ENCODE measurements at places on chromosomes 11 and 22.

GRCh38 chr11:129208863-129209262 is 16.7 kb upstream of the ARHGAP32 start:
- DNase-seq = no peak

GRCh38 chr11:120343429-120343828 is 7.2 kb downstream of the ARHGEF12 start:
- peak; percentile 19 for DNase-seq

GRCh38 chr11:64340671-64341335 is 799 bp downstream of the CCDC88B start:
- DNase-seq = peak; percentile 91

DNA sequence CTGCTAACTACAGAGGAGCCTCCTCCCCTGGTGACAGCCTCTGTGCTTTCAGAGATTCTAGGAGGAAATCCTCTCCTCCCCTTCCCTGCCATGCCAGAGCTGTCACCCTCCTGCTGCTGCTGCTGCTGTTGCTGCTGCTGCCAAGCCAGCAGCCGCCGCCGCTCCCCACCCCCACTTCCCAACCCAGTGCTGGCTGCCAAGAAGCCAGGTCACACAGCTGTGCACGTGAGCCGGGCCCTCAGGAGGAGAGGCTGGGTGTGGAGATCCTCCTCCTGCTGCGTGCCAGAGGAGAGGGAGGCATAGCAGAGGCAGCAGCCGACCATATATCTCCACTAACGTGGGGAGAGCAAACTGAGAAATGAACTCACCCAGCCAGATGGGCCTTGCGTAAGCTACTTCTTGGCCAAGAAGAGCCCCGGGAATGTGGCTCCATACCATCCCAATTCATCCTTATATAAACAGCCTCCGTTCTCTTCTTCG is 12.4 kb downstream of the CRY2 start:
- DNase-seq = no peak

DNA sequence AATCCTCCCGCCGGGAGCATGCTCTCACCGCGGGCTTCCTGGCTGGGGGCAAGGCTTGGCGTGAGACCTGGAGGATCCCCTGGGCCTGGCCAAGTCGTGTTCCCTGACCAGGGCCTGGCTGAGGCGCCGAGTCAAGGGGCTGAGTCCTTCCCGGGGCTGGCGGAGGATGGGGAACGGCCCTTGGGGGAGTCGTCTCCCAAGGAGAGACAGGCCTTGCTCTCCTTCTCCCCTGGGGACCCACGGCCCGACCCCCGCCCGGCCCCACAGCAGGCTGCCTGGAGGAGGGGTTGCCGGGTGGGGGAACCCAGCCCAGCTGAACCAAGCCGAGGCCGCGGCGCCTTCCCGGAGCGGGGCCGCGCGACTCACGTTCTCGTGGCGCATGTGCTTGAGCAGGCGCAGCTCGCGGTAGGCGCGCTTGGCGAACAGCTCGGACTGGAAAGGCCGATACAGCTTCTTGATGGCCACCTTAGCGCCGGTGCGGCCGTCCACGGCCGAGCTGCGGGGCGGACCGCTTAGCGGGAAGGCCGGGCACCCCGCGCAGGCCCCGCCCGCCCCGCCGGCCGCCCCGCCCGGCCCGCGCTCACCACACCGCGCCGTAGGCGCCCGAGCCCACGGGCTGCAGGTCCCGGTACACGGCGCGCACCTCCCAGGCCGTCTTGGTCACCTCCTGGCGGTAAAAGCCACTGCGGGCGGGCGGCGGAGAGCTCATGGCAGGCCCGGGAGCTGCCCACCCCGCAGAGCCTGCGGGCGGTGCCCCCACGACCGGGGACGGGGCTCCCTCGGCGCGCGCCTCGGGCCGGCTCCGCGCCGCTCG is 475 bp downstream of the MAPK12 start:
- peak; percentile 64 for DNase-seq

DNA sequence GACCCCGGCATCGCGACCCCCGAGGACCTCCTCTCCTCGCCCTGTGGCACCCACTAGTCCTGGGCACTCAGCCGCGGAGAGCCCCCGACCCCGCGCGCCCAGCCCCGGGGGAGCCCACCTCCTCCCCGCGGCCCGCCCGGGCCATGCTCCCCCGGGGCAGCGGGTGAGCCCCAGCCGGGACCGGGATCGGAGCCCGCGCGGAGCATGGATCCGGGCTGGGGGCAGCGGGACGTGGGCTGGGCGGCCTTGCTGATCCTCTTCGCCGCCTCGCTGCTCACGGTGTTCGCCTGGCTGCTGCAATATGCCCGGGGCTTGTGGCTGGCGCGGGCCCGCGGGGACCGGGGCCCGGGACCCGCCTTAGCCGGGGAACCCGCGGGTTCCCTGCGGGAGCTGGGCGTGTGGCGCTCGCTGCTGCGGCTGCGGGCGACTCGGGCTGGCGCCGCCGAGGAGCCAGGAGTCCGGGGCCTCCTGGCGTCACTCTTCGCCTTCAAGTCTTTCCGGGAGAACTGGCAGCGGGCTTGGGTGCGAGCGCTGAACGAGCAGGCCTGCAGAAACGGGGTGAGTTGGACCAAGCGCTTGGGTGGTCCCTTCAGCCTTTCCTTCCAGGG is 498 bp downstream of the C2CD2L start:
- peak; percentile 36 for DNase-seq

DNA sequence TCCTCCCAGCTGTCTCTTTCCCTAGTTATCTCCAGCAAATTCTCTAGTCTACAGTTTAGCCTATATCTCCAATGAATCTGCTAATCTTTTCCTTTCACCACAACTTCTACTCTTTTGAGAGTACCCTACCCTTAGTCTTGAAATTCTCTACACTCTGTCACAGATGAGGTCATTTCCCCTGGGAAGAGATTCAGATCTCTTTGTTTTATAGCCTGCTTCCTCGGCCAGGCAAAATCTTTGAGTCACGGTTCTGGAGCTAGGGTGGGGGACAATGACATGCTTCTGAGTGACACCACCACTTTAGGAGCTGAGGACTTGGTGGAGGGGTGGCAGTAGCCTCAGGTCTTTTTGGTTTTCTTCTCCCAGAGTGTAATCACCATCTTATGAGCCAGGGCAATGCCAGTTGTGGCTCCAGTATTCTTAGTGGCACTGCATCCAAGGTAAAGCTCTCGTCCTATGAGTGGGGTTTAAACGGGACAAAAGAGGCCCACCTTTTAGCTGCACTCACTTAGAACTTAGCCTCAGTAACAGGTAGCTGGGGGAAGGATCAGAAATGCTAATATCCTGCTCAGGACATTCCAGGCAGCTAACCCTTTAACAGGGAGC is 98.5 kb upstream of the RRM1 start:
- DNase-seq = no peak

- DNase-seq = no peak
These were observed 80.8 kb downstream of the FBLN1 start for GRCh38 chr22:45583504-45583903.

- no peak for DNase-seq
These were observed 527.6 kb downstream of the DLG2 start for GRCh38 chr11:85099522-85099921.

- no peak for DNase-seq
These were observed 62.2 kb downstream of the DKK3 start for GRCh38 chr11:11946180-11946579.

DNA sequence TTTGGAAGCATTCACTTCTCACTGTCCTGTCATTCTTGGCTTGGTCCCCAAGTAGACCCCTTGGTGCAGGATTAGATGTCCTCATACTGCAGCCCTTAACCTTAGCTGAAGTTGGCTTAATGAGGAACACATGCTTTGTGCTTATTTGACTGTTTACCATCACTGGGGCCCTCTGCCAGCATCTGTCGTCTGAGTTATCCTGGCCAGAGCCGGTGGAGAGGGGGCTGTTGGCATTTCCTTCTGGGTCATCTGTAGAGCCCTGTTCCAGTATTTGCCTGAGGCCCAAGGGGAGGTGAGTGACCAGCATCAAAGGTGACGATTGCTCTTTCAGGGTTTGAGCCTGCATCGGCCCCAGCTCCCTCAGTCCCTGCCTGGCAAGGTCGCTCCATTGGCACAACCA is 126.4 kb upstream of the RASSF10 start:
- DNase-seq = no peak

DNA sequence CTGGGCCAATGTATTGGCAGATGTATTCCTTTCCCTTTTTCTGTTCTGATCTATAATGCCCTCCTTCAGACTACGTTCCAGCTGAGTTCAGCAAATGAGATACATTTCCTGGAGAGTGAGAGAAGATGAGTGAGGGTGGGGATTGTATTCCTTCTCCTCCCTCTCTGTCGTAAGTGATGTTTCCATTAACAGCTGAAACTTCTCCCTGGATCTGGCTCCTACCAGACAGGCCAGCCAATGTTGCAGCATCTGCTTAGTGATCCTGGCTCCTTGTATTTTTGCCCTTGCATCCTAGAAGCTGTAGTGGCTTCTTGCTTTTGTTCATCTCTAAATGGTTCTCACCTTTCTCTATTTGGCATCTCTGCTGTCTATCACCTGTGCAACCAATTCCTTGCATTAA is 48.2 kb upstream of the MTMR2 start:
- DNase-seq = no peak

DNA sequence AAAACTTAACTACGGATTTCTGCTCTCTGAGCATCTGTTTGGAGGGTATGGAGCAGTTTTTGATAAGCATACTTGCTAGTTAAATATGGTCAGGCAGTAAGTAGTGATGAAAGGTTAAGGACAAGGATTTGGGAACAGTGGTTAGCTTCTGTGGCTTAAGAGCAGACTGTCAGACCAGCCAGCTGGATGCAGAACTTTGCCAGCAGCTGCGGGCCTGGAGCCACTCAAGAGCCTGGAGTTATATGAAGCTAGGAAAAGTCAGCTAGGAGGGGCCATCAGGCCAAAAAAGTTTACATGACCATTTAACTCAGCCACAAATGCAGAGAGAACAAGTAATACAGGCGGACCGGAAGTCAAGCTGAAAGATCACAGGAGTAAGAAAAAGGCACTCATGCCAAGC is 1817.7 kb downstream of the LRRC4C start:
- DNase-seq = no peak

GRCh38 chr22:19603767-19604166 is 79.6 kb upstream of the CLDN5 start:
- DNase-seq = no peak

DNA sequence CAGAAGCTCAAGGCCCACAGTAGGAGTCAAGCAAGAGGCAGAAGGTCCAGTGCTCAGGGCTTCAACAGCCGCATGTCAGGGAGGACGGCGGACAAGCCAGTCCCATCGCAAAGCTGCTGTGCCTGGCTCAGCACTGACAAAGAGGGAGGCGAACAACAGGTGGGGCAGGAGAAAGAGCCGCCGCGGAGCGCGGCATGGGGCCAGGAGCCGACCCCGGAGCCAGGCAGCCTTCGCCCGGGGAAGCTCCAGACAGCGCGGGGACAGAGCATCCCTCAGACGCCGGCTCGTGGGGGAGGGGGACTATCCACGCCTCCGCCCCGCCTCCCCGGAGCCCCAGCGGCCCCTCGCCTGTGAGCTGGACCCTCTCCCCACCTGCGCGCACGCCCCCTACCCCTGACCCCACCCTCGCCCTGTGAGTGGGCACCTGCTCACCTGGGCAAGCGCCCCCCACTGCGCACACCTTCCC is 369 bp downstream of the DHCR7 start:
- DNase-seq = peak; percentile 68

GRCh38 chr22:48661984-48662383 is 1165.7 kb downstream of the BRD1 start:
- DNase-seq = no peak

DNA sequence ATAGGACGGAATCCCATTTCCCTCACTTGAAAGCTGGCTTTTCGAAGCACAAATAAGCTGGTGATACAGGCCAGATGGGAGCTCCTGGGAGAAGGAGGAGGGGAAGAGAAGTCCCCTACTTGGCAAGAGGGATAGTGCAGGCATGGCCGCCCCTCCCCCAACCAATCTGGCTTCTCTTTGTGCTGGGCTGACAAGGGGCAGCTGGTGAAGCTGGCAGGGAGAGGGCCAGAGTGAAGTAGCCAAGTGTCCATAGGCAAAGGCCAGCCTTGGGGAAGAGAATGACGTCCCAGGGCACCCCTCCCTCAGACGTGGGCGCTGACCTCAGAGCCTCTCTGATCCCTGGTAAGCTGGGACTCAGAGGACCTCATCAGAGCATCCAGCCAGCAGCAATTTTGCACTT is 78.7 kb upstream of the GRAMD1B start:
- DNase-seq = no peak

DNA sequence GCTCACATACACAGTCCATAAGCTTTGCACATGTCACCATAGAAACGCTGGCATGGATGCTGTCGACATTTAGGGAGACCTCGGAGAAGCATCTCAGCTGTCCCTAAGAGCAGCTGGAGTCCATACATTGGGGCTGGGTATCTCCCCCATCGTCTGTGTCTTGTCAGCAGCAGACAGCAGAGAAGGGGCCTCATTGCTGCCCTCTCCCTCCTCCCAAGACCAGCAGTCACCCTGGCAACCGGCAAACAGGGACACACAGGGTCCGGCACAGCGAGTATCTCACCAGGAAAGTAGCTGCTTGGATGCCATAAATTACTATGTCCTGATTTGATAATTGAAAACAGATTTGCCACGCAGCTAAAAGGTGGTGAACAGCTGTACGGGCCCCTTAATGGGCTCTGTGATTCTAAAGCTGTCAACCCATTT is 84.4 kb downstream of the CD44 start:
- no peak for DNase-seq

- no peak for DNase-seq
These were observed 55.1 kb downstream of the SESN3 start for GRCh38 chr11:95175818-95176380.

GRCh38 chr11:47108214-47108613 is 68.5 kb downstream of the ARFGAP2 start:
- DNase-seq = no peak

DNA sequence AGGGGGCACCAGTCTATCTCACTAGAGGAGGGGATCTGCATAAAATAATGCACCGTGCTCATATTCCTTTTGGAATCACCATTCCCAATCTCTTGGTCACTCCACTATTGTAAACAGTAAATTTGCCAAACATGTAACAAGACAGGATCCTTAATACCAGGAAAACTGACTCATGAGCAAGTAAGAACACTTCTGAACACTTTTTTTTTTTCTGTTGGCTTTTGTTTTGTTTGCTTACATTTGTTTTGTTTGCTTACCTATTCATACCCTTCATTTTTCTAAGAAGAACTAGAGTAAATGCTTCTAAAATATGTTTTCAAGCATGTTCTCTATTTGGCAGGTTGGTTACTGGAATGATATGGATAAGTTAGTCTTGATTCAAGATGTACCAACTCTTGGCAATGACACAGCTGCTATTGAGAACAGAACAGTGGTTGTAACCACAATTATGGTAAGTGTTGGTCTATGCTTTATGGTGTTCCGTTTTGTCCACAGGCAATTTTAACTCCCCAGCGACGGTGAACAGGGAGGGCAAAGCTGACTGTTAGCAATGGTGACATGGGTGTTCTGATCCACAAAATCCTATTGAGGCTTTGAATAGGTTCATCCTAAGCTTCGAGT is 111.8 kb downstream of the MSANTD4 start:
- DNase-seq = no peak

GRCh38 chr11:123158033-123159003 is 36.7 kb downstream of the CLMP start:
- DNase-seq = no peak
